ENCODE measurements at places on chromosomes 2 and 18. TPM values are rescaled to one million over a fixed set of nuclear protein-coding genes. Genes with fewer than 3 reads are reported as not detected.

SCN3A gene
- 0.02 TPM for total RNA-seq

COX5B gene
- total RNA-seq: 325 TPM

C1QL2 gene
- total RNA-seq: 0.31 TPM

FAHD2B gene
- total RNA-seq: 12.2 TPM

ANKRD30BL gene
- not detected for total RNA-seq

CRYGD gene
- not detected for total RNA-seq

MOCOS gene
- 2.9 TPM for total RNA-seq

Measured in A549 treated with AZD2906 at 1 μM for 4 hours (cell line).